ENCODE measurements at places on chromosomes 3 and 15.

- DNase-seq = no peak
Measured at GRCh38 chr3:23425410-23425809, 222.3 kb downstream of the UBE2E2 start.

- no peak for DNase-seq
Measured at GRCh38 chr3:13235079-13235478, 161.8 kb upstream of the IQSEC1 start.

- DNase-seq = no peak
Measured at GRCh38 chr3:119681279-119681678, 4.1 kb upstream of the COX17 start.

DNA sequence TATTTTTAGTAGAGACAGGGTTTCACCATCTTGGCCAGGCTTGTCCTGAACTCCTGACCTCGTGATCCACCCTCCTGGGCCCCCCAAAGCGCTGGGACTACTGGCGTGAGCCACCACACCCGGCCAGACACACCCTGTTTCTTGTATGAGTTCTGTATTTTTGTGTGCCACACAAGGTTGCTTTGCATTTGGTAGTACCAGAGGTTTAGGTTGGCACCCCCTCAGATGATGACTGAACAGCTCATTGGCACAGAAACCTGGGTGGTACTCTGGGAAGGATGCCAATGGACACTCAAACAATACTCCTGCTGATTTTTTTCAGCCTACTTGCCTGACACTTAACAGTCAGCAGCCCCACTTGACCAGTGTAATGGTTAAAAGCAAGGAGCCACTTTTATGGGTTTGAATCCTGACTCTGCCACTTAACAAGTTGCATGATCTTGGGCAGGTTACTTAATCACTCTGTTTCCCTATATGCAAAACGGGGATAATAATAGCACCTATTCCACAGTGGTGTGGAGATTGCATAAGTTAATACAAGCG, 39.2 kb upstream of the BCL2A1 start:
- no peak for DNase-seq

GRCh38 chr3:127779747-127780146, 42.6 kb downstream of the MGLL start:
- DNase-seq = peak; percentile 43

- no peak for DNase-seq
Measured at GRCh38 chr3:94779699-94780098, 716.8 kb downstream of the NSUN3 start.
